Smooth muscle cell of the umbilical artery (primary cell): ENCODE measurements at places on chromosomes 11 and 22. TPM values are rescaled to one million over a fixed set of nuclear protein-coding genes. Genes with fewer than 3 reads are reported as not detected.

Gene SYT9
- under 0.01 and 0.05 TPM in 2 replicates for total RNA-seq

Gene BARX2
- total RNA-seq = not detected in 2 replicates

Gene MOGAT2
- not detected in 2 replicates for total RNA-seq

Gene CCDC87
- 0.32 and 0.89 TPM in 2 replicates for total RNA-seq

Gene MCHR1
- 1.7 and 4.5 TPM in 2 replicates for total RNA-seq

Gene IL10RA
- total RNA-seq = 0.09 TPM in 1 of 2 replicates, not detected in the other

Gene SH3BP1
- total RNA-seq = 46.5 and 47.5 TPM in 2 replicates

Gene PARVG
- 0.05 TPM in 1 of 2 replicates, not detected in the other for total RNA-seq

Gene OR5B21
- not detected in 2 replicates for total RNA-seq

Gene TEX54
- not detected in 2 replicates for total RNA-seq

Gene MS4A4E
- not detected in 2 replicates for total RNA-seq

Gene ADAMTS8
- total RNA-seq = not detected in 2 replicates

Gene SPI1
- not detected in 2 replicates for total RNA-seq

Gene OR10G8
- not detected in 2 replicates for total RNA-seq

Gene BAIAP2L2
- total RNA-seq = under 0.01 and 0.18 TPM in 2 replicates

Gene OR8A1
- not detected in 2 replicates for total RNA-seq

Gene MS4A15
- not detected in 2 replicates for total RNA-seq

Gene DNAJB7
- total RNA-seq = not detected in 2 replicates

Gene GLYATL2
- 0.97 and 1.8 TPM in 2 replicates for total RNA-seq

Gene SCYL1
- total RNA-seq = 91.8 and 103 TPM in 2 replicates

Gene SLC22A25
- total RNA-seq = not detected in 2 replicates

Gene FGF4
- not detected in 2 replicates for total RNA-seq

Gene CCND1
- 867 and 1,962 TPM in 2 replicates for total RNA-seq

Gene SPDYC
- not detected in 2 replicates for total RNA-seq

Gene KRTAP5-8
- not detected in 2 replicates for total RNA-seq

Gene MS4A2
- total RNA-seq = not detected in 2 replicates

Gene GAS2L1
- 7.4 and 17.1 TPM in 2 replicates for total RNA-seq

Gene MMP8
- 1.4 and 1.5 TPM in 2 replicates for total RNA-seq

Gene P2RY2
- 0.30 and 0.46 TPM in 2 replicates for total RNA-seq

Gene CNGA4
- total RNA-seq = 0.09 TPM in 1 of 2 replicates, not detected in the other

Gene RASSF7
- total RNA-seq = 7.1 and 13.3 TPM in 2 replicates

Gene MPPED2
- total RNA-seq = not detected in 2 replicates

Gene ZP1
- 0.60 and 6.8 TPM in 2 replicates for total RNA-seq

Gene LARGE2
- under 0.01 TPM in 1 of 2 replicates, not detected in the other for total RNA-seq

Gene FAM76B
- total RNA-seq = 19.2 and 20.5 TPM in 2 replicates

Gene PPME1
- total RNA-seq = 30.0 and 40.6 TPM in 2 replicates

Gene KDM4E
- not detected in 2 replicates for total RNA-seq

Gene CBL
- 12.2 and 25.3 TPM in 2 replicates for total RNA-seq

Gene CCDC82
- total RNA-seq = 21.7 and 39.7 TPM in 2 replicates

Gene PNPLA5
- total RNA-seq = not detected in 2 replicates

Gene DRD2
- total RNA-seq = not detected in 2 replicates

Gene MUC5AC
- not detected in 2 replicates for total RNA-seq

Gene XKR3
- total RNA-seq = not detected in 2 replicates

Gene OLFML1
- 0.18 TPM in 1 of 2 replicates, not detected in the other for total RNA-seq

Gene ENDOD1
- 79.0 and 98.1 TPM in 2 replicates for total RNA-seq

Gene B3GAT1
- 0.05 TPM in 1 of 2 replicates, not detected in the other for total RNA-seq

Gene CDHR5
- total RNA-seq = not detected in 2 replicates

Gene MFRP
- not detected in 2 replicates for total RNA-seq

Gene RTN3
- total RNA-seq = 55.5 and 89.0 TPM in 2 replicates

Gene OR5I1
- total RNA-seq = not detected in 2 replicates

Gene CTSD
- total RNA-seq = 263 and 424 TPM in 2 replicates

Gene SAA4
- not detected in 2 replicates for total RNA-seq

Gene EHF
- 1.2 and 16.0 TPM in 2 replicates for total RNA-seq

Gene KCNQ1
- total RNA-seq = not detected in 2 replicates

Gene OR5A1
- total RNA-seq = not detected in 2 replicates
